ENCODE measurements at places on chromosomes 7 and 10.

GRCh38 chr7:155452505-155453295, 5.2 kb upstream of the EN2 start:
- DNase-seq: no peak

GRCh38 chr7:26195182-26195581, 5.4 kb downstream of the HNRNPA2B1 start:
- no peak for DNase-seq

- no peak for DNase-seq
Observed at GRCh38 chr7:106720641-106721040, 59.7 kb upstream of the CCDC71L start.

DNA sequence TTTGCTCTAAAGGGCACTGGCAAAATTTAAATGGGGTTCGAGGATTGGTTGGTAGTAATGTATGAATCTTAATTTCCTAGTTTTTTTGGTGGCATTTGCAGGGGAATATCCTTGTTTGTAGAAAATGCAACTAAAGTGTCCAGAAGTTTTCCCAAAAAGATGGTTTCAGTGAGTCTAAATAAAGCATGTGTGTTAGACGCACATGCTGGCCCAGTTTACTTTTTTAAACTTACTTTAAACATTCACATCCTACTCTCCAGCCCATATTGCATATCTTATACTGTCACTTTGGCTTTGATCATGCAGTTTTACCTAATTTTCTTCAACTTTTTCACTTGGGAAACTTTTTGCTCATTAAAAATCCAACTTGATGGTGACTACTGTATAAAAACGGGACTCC, 744.0 kb upstream of the CELF2 start:
- no peak for DNase-seq

GRCh38 chr7:19834566-19834965, 61.1 kb upstream of the TMEM196 start:
- DNase-seq: no peak

DNA sequence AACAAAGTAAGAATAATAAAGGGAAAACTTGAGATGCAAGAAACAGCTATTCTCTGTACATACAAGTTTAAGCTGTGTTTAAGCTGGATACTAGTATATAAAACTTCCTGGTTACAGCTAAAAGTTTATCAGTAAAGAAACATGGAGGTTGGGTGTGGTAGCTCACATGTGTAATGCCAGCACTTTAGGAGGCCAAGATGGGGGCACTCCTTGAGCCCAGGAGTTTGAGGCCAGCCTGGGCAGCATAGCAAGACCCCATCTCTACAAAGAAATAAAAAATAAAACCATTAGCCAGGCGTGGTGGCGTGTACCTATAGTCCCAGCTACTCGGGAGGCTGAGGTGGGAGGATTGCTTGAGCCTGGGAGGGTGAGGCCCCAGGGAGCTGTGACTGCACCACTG, 3.2 kb downstream of the RSU1 start:
- no peak for DNase-seq

GRCh38 chr10:94005050-94005449, 11.3 kb downstream of the PLCE1 start:
- no peak for DNase-seq

GRCh38 chr10:60718886-60719285, 59.4 kb upstream of the CDK1 start:
- DNase-seq: no peak

GRCh38 chr10:84452003-84452402, 123.6 kb downstream of the CCSER2 start:
- DNase-seq: no peak

- peak; percentile 27 for DNase-seq
Observed at GRCh38 chr7:87316846-87317552, 28.5 kb upstream of the CROT start.

GRCh38 chr7:12637819-12638592, 49.4 kb upstream of the ARL4A start:
- no peak for DNase-seq

DNA sequence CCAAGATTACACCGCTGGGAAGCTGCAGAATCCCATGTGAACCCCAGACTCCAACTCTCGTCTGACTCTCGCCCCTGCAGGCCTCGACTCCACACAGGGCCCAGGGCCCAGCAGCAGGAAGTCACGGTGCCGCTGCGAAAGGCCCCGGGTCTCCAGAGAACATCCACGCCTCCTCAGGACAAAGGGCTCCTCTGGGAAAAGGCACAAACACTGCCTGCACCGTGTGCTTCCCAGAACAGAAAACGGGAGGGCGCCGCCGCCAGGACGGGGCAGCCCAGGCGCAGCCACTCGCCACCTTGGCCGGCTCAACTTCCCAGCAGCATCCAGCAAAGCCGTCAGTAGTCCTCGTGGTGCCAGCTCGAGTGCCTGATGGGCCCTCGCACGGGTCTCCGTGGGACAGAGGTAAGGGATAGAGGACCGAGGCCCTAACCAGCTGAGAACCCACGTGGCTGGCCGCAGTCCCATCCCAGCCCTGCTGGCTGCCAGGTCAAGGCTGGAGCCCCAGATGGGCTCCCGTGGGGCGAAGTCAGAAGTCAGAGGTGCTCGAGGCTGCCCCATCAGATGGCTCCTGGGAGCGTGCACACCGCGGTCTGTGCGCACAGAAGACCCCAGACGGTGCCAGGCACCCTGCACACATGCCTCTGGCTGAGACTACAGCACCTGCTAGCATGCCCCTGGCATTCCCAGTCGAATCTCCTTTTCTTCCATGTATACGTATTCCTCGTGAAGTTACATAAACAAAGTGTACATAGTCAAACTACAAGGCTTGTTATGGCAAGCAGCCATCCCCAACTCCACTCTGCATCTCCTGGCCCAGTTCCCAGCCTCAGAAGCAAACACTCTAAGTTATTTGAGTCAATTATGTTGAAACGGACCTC, 60.2 kb downstream of the MAD1L1 start:
- peak; percentile 91 for DNase-seq

GRCh38 chr7:26930201-26930600, 65.8 kb upstream of the SKAP2 start:
- no peak for DNase-seq

DNA sequence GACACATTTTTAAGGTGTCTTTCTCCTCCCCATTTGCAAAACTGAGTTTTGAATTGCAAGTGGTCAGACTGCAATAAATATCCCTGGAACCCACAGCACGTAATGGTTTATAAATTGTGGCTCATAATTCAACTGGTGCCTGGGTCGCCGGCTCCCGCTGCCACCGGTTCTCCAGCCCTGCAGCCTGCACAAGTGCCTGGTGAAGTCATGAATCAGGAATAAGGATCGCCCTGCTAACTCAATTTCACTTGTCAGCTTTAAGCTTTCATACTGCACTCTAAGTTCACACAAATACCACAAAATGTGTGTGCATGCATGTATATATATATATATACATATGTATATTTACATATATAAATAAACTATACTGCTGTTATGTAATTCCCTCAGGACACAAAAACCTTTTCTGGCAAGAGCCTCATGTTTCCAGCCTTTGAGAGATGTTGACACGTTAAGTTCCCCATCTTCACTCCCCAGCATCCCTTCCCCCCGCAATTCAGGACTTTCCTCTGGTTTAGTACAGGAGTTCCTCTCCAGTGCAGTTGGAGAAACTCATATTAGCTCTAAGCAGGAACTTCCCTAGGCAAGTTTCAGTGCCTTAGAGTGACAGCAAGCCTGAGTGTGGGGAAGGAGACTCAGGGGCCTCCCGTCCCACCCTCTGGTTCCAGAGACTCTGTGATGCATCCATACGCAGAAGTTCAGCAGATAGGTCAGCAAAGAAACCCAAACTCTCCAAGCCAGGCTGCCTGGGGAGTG, 129.2 kb upstream of the UNC5B start:
- DNase-seq: no peak

GRCh38 chr10:128324058-128324827, 198.0 kb upstream of the MKI67 start:
- DNase-seq: no peak

GRCh38 chr10:32929634-32930033, 28.4 kb downstream of the ITGB1 start:
- no peak for DNase-seq

GRCh38 chr7:144834641-144835144, 1.2 kb downstream of the TPK1 start:
- DNase-seq: no peak

DNA sequence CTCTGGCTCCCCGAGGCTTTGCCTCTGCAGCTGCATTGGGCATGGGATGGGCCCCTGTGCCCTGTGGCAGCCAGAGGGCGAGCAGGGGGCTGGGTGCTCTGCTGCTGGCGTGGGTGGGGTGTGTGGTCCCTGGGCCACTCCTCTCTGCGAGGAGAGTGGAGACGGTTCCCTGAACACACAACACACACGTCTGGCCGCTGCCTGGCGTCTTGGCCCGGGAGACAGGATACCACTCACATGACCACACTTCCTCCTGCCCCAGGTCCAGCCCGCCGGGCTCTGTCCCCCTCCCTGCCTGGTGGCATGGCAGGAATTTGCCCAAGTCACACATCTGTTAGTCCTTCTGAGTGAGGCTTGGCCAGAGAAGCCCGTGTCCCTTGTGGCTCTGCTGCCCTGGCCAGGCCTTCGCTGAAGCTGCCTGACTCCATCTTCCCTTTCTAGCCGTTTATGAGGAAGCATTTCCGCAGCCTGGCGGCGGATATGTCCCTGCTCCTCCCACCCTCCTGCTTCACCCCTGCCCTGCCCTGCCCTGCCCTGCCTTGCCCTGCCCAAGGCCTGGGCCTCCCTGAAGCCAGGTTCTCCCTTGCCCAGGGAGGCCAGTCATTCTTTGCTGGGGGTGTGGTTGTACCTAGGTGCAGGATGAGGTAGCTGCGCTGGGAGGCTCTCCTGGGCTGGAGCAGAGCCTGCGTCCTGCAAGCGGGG, 3.0 kb downstream of the BRI3 start:
- no peak for DNase-seq
